NCI-H2171 (cell line): ENCODE measurements at places on chromosomes 11 and 22.

DNA sequence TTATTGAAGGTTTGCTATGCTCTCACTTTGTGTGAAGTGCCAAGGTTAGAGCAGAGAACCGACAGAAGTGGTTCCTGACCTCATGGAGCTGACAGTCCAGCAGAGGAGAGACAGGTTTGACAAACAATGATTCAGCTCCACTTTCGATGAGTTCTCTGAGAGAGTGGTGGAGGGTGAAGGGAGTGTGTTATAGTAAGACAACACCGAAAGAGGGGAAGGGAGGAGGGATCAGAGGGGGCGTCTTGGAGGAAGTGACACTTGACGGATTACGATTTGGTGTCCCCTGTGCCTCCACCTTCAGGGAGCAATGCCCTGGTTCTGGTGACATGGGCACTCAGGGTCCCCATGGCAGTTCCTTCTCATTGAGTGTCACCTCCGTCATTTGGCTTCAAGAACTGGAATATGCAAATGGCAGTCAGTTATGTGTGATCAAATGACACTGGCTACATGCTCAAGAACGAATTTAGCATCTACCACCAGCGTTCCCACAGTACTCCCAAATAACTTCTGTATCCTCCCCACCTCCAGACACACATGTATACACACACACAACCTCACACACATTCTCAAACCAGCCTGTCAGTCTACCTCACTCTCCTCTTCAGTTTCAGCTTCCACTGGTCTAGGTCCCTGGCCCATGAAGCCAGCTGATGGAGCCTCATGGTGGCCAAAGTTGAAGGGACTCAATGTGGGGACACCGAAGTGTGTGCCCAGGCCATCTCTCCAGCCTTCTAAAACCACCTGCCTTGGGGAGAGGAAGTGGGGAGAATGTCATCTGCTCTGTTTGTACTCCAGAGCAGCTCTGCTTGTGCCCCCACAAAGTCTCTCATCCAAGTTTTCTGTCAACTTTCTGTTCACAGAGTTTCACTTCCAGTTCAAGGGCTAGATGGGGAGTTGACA lies 31.4 kb upstream of the NUP160 start:
- no peak for DNase-seq

DNA sequence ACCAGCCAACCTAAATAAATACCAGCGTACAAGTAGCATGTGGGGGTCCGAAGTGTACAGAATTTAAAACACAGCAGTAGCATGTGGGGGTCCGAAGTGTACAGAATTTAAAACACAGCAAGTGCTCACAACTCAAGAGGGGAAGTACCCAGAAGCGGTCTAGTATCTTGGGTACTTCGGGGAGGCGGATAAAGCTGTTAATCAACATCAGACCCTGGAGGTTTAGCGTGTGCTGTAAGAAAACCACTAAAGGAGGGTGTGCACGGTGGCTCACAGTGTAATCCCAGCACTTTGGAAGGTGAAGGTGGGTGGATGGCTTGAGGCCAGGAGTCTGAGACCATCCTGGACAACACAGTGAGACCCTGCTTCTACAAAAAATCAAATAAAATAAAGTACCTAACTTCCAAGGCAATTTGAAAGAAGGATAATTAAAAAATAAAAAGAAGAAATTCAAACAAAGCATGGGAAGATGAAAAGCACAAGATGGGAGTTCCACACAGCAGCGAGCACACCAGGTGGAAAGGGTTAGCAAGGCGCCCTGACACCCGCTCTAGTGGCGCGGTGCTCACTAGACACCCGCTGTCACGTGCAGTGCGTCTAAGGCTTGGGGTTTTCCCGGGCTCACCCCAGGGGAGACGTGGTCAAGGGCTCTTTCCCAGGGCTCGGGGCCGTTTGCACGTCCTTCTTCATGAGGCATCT lies 35.0 kb upstream of the MOB2 start:
- DNase-seq = no peak

- no peak for DNase-seq
Measured at GRCh38 chr22:47166033-47166404, 403.6 kb downstream of the TBC1D22A start.

GRCh38 chr22:30206944-30207343 lies 39.6 kb downstream of the LIF start:
- DNase-seq = no peak

DNA sequence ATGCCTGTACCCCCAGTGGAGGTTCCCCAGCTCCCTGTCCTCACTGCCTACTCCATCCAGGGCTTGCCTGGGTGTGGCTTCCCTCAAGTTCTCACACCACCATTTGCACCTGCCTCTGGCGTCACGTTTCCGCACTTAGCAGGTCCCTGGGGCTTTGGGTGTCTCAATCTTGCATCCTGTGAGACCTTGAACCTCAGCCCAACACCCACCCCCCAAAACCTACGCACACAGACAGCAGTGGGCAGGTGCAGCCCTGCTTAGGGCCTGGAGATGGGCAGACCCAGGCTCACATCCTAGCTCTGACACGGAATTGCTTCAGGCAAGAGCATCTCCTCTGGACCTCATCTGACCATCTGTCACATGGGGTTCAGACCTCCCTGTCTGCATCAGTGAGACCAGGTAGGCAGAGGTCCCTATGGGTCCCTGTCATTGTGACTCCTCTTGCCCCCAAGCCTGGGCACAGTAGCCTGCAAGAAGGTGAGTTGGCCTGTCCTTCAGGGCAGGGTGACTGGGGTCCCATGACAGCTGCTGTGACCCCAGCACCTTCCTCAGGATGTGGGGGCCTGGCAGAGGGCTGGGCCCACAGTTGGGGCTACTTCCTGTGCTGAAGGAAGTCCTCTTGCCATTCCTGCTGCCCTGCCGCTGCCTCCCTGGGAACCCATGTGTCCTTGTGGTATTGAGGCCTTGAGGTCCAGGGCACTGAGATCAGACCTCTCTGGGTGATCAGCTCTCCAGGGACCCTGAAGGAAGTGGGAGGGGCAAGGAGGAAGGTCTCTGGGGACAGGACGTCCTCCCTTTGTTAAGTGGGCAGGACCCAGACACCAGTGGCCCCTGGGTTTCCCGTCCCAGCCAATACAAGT lies 2.0 kb downstream of the SIPA1 start:
- DNase-seq = no peak

DNA sequence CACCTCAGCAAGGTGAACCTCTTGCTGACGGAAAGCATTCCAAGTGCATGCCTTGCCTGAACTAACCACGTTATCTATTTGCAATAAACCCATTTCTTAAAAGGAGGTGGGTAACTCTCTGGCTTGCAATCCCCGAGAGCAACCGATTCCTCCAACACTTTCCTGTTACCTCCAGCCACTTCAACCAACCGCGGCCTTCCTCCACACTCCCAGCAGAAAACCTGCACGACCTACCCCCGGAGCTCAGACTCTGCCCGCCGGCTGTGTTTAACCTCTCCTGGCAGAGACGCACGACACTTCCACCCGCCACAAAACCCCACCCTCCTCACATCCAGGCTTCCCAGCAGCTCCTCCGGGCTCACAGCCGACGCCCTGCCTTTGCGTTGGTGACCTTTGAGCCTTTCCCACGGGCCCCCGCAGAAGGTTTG lies 708 bp downstream of the SCO2 start:
- no peak for DNase-seq

- no peak for DNase-seq
Measured at GRCh38 chr11:77029829-77030228, 4.4 kb upstream of the B3GNT6 start.

DNA sequence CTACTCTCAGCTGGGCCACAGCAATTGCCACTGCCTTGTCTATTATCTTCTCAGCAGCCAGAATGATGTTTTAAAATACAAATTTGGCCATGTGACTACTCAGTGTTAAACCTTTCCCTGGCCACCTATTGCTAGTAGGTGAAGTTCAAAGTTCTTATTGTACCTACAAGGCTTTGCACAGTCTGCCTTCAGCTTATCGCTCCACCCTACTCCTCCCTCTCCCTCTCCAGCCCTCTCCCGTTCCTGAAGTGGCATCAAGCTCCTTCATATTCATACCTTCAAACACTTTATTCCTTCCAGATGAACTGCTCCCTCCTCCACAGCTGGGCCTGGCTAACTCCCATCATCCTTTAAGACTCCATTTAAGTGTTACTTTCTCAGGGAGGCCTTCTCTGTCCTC lies 37.3 kb downstream of the OR10A6 start:
- DNase-seq = no peak

- DNase-seq = no peak
Measured at GRCh38 chr11:1691026-1691877, 5.7 kb upstream of the KRTAP5-6 start.

DNA sequence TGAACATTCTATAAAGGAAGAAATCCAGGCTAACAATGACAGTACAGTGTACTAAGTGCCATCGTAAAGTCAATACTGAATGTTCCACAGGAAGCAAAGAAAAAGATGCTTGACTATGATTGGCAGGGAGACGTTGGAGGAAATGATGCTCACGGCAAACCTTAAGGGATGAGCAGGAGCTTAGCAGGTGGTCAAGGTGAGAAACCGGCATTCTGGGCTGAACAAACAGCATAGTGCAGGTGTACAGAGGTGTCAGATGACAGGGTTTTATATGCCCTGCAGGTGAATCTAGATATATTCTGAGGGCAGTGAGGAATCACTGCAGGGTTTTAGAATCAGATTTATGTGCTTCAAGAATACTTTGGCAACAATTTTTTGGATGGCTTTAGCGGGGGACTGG lies 85.3 kb upstream of the HEPHL1 start:
- DNase-seq = no peak

GRCh38 chr11:82960779-82961143 lies 59.2 kb downstream of the DDIAS start:
- no peak for DNase-seq

GRCh38 chr11:23732026-23732425 lies 764.8 kb upstream of the LUZP2 start:
- DNase-seq = no peak

GRCh38 chr11:109267293-109268095 lies 154.5 kb upstream of the C11orf87 start:
- no peak for DNase-seq

- peak; percentile 91 for DNase-seq
Measured at GRCh38 chr11:35549787-35550186, 24.4 kb upstream of the PAMR1 start.

DNA sequence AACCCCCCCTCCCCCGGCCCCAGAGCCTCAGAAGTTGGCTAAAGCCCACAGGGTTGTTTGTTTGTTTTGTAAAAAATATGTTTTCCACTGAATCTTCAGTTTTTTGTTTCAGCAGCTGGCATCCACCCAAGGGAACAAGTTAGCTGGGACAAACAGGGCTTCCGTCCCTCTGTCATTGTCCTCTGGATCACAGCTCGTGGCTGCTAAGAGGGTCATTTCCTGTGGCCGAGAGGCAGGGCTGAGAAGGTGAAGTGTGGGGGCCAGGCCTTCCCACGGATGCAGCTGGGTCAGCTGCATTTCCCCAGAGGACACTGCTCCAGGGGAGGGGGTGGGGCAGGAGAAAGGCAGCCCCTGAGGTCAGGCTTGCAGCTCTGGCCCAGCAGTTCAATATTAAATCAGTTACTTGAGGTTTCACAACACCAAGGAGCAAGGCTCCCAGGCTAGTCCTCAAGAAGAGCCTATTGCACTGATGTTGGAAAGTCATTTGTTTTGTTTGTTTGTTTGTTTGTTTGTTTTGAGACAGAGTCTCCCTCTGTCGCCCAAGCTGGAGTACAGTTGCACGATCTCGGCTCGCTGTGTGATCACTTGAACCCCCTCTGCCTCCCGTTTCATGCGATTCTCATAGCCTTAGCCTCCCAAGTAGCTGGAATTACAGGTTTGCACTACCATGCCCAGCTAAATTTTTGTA lies 34.4 kb upstream of the SMTN start:
- no peak for DNase-seq

DNA sequence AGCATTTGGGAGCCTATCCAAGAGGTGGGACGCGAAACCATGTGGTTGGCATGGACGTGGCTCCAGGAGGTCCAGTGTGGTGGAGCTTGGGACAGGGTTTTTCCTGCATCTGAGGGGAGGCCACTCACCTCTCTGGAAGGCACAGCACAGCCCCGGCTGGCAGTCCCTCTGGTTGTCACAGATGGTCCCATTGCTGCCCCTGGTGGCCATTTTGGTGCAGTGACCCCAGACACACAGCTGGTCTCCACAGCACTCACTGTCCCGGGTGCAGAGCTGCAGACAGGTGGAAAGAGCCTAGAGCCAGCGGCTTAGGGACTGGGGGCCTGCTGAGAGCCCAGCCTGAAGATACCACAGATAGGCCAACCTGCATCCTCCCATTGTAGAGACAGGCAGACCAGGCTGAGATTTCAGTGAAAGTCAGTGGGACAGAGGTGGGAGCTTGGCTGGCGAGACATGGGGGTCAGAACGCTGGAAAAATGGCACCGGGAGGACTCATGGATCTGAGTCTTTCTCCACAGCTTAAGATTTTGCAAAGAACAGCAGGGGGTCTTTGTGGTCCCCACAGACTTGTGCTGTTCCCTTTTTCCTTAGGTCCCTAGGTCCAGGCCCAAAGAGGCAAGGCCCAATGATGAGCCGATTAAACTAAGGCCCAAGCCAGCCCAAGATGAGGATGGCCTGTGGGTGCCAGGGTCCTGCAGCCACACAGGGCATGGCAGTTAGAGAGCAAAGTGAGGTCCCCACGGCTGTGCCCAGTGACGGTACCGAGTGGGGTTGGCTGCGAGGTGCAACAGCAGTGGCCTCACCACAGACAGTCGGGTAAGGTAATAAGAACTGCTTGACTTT lies 41.4 kb downstream of the DKK3 start:
- peak; percentile 12 for DNase-seq

DNA sequence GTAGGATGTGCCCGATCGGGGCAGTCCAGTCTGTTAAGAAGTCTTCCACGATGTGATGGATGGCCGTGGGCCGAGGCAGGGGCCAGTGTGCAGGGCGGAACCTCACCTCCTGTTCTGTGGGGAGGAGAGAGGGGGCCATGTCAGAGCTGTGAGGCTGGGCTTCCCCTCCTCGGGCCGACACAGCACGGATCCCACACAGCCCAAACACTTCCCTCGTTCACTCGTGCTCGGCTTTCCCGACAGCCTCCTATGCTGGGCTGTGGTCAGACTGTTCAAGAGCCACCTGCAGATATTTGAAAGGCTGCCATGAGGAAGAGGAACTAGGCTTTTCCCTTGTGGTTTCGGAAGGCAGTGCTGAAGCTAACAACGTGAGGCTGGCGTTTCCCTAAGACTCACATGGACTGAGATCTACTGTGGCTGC lies 12.3 kb upstream of the TXN2 start:
- DNase-seq = no peak

- DNase-seq = no peak
Measured at GRCh38 chr11:134357545-134357839, 25.7 kb downstream of the GLB1L2 start.

GRCh38 chr11:107752949-107753822 lies 41.3 kb upstream of the SLN start:
- no peak for DNase-seq

DNA sequence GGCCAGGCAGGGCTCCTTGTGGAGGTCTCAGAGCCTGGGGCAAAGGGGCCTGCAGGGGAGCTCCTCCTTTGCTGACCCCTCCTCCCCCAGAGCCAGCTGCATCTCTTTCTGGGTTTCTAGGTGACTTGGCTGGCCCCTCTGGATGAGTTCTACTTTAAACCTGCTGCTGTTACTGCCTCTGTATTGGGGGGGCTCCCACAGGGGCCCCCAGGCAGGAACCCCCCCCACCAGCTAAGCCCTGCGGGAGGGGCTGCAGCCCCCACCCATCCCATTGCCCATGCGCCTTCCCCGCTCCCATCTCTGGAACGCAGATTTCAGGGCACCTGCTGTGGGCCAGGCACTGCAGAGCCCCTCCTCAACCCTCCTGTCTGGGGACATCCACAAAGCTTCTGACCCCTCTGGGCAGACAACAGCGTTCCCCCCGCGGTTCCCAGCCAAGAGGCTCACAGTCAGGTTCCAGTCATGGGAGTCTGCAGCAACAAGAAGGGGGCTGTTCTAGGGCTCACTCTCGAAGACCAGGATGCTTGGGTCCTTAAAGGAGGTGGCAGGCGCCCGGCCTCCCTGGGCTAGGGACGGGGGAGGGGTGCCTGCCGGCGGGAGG lies 815 bp upstream of the PLCB3 start:
- DNase-seq = no peak
